Activated CD4-positive, alpha-beta T cell treated with anti-CD3 and anti-CD28 coated beads, Interleukin-2, amount 50 U/mL, for 48 hours (primary cell): ENCODE measurements at places on chromosomes 4 and X.

DNA sequence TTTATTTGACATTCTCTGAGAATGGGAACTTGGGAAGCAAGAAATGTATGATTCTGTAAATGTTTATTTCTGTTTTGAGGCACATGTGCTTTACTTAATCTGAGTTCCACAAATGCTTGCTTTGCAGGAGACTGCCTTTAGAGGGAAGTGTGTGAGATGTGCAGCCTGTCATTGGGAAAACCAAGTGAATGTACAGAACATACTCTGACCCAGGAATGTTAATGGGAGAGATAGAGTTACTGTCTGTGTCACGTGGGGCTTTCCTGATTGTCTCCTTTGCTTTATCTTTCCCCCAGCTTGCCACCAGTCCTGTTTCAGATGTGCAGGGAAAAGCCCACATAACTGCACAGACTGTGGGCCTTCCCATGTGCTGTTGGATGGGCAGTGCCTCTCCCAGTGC is 218.6 kb upstream of the ANXA3 start:
- DNase-seq, result no peak

DNA sequence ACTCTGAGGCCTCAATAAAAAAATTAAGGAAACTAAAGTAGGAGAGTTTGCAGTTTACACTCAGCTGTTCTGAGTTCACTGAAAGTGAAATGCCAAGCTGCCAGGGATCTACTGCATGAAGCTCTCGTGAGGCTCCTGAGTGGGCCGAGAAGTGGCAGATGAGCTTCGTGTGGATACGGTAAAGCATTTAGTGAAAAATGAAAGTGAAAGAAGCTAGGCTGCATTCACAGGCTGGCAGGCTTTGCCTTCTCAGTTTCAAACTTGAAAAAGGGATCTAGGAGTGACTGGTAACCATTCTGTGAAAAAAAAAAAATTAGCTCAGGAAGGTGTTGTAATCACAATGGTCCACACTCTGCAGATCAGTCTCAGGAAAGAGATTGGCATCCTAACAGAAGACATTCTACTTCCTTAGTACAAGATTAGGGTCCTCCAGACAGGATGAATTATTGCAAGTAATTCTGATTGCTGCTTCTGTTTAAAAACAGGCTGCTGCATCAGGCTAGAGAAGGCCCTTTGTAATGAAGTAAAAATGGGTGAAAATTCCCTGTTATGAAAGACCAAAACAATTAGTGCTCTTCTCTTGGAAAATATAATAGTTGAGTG is 679.9 kb downstream of the RPA4 start:
- peak; percentile 21 for DNase-seq

DNA sequence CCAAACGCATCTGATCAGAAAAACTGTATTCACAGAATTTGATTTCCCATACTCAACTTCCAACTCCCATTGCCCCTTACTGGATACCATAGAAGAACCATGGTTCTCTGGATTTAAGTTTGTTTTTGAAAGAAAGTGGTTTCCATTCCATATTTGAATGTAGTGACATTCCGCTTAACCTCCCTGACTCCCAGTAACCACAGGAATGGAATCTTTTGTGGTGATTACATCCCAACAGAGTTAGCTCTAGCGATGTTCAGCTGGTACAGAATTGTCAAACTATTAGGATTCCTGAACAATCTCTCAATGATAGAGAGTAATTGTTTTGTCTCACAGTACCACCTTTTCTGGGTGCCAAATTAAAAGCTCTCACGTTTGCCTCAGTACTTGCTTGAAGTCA is 1.7 kb downstream of the NUDT10 start:
- no peak for DNase-seq

GRCh38 chrX:47831788-47832187 is 4.9 kb upstream of the ZNF81 start:
- DNase-seq, result peak; percentile 42

- DNase-seq, result no peak
These were observed 17.6 kb upstream of the HS3ST1 start for GRCh38 chr4:11446155-11446811.

GRCh38 chrX:7168371-7168770 is 20.4 kb upstream of the PUDP start:
- no peak for DNase-seq

DNA sequence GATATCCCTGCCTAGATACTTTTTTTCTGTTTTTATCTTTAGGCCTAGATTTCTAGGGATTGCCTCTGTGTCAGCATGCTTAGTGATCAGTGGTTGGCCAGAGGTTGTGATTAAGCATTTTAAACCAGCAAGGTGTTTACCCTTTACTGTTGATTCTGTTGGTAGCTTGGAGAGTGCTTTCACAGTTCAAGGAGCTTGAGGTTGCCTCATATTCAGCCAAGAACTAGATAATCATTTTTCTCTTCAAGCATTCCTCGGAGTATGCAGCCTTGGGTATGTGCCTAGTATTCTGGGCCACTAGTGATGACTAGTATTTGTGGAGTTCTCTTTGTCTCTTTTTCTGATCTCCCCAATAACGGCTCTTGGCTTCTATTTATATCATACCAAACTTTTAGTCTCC is 20.4 kb downstream of the APOOL start:
- no peak for DNase-seq

DNA sequence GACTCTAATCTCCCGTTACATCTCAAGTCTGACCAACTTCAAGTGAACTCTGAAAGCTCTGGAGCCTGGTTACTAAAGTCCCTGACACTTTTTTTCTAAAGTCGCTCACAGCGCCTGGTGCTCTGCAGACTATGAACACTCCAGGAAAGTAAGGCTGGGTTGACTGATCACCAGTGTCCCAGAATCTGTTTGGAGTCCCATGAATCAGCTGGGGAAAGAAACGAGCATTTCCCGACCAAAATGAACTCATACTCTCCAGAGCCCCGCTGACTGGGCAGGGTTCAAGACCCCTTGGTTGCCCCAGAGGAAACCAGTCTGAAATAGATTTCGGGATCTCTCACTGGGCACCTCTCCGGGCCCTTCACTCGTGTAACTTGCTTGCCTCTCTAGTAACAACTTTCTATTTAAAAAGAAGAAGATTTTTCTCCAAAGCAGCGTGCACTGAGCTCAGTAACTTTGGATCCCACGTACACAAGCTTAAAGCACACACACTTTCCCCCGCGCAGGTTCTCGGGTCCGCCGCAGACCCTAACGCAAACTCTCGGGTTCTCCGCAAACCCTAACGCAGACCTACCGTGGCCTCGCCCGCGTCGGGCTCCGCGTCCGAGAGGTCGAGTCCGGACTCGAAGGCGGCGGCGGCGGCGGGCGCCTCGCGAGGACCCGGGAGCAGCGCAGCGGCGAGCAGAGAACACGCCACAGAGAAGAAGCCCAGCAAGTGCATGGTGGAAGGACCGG is 964 bp downstream of the VEGFC start:
- no peak for DNase-seq

DNA sequence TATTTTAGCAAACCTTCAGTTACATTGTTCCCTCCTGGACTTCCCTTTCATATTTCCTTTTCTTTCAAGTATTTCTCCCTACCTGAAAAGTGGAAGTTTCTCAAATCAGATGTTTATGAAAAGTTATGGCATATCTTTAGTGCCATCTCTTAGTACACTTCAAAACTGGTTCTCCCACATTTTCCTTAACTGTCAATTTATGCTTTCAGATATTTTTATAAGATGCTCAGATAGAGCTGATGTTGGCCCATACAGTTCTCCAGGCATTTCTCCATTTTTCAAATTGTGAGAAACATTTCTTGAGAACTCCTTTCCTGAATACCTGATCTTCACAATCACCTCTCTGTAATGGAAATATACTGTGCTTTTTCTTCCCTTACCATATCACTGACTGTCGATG is 32.5 kb upstream of the AP1AR start:
- no peak for DNase-seq

DNA sequence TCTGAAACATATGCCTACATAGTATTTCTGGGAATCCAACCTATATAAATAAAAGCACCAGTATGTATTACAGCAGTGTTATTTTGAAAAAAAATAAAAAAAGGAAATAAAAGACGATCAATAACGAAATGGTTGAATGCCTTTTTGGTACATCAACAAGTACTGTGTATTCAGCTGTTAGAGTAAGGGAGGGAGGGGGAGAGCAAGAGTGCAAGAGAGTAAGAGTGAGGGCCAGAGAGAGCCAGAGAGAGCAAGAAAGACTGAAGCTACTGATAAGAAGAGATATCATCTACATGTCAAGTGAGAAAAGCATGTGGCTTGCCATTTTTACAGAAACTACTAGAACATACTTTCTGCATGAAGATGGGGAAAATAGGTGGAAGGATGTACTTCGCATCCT is 1.8 kb downstream of the SPIN4 start:
- DNase-seq, result no peak

DNA sequence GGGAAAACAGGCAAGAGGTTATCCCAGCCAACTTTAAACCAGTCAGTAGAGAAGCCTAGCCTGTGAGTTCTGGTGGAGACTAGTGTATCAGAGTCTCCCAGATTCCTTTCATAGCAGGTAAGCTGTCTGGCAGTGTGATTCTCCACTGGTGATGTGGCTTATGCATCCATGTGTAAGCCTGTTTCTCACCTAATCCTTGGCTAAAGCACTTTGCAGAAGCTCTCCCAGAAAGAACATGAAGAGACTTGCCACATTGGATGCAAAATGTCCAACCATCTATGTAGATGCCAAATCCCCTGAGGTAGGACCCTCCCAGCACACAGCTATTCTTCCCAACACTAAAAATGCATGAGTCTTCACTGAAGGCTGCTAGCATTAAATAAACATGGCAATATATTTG is 111.7 kb downstream of the CHRNA9 start:
- DNase-seq, result no peak

- DNase-seq, result no peak
These were observed 117.8 kb downstream of the SCD5 start for GRCh38 chr4:82680834-82681233.

DNA sequence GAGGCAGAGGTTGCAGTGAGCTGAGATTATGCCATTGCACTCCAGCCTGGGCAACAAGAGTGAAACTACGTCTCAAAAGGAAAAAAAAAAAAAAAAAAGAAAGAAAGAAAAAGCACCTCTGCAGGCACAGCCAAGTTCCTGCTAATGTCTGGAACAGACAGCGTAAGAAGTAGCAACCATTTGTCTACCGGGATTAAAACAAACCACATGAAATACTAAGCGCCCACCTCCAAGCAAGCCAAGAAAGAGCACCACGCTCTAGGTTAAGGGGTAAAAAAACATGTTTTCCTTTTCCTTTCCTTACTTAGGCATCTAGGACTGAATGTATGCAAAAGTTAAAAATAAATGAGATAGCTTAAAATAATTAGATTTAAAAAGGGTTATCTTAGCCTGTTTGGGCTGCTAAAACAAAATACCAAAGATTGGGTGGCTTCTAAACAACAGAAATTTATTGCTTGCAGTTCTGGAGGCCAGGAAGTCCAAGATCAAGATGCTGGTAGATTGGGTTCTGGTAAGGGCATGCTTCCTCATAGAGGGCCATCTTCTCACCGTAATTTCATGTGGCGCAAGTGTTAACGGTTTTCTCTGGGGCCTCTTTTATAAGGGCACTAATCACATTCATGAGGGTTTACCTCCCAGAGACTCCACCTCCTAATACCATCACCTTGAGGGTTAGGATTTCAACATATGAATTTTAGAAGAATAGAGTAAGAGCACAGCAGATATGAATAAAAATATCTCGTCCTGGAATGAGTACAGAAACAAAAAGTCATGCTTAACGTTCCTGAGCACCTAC is 12.3 kb downstream of the GPC4 start:
- no peak for DNase-seq

GRCh38 chr4:80361329-80361900 is 25.9 kb downstream of the CFAP299 start:
- no peak for DNase-seq

- no peak for DNase-seq
These were observed 43.5 kb upstream of the ZBTB33 start for GRCh38 chrX:120207009-120207605.

DNA sequence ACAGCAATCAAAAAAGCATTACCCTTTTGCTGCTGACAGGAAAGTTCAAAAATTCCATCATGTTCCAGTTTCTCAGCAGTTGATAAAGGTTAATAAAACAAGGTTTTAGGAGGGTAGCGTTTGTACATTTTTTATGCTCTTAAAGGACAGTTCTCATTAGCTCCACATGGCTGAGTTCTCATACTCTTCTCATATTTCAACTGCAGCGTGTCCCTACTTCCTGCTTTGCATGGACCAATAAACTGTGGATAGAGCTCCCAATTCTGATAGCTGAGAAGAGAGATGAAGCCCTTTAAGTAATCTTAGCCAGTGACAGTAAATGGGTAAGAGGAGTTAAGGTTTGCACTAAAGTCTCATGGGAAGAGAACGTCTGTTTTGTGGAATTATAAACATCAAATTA is 53.5 kb downstream of the SPANXA2 start:
- no peak for DNase-seq

DNA sequence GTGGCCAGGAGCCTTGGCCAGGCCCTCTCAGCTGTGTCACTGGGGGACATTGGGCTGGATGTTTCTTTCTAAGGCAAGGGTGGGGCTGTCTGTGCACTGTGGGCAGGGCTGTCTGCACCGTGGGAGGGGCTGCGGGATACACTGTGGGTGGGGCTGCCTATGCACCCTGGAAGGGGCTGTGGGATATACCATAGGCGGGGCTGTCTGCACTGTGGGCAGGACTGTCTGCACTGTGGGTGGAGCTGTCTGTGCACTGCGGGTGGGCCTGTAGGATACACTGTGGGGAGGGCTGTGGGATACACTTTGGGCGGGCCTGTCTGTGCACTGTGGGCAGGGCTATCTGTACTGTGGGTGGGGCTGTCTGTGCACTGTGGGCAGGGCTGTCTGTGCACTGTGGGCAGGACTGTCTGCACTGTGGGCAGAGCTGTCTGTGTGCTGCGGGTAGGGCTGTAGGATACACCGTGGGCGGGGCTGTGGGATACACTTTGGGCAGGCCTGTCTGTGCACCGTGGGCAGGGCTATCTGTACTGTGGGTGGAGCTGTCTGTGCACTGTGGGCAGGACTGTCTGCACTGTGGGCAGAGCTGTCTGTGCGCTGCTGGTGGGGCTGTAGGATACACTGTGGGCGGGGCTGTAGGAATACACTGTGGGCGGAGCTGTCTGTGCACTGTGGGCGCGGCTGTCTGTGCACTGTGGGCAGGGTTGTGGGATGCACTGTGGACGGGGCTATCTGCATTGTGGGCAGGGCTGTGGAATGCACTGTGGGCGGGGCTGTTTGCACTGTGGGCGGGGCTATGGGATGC is 31.1 kb downstream of the ACOX3 start:
- DNase-seq, result no peak

GRCh38 chrX:109441266-109441665 is 40.6 kb downstream of the GUCY2F start:
- DNase-seq, result no peak
